Caki2 (cell line): ENCODE measurements at places on chromosomes 5 and 9. TPM values are rescaled to one million over a fixed set of nuclear protein-coding genes. Genes with fewer than 3 reads are reported as not detected.

TMEM252 gene
- not detected in 2 replicates for total RNA-seq

- DNase-seq, result no peak
Observed at GRCh38 chr9:27398982-27399653, 102.2 kb upstream of the EQTN start.

DNA sequence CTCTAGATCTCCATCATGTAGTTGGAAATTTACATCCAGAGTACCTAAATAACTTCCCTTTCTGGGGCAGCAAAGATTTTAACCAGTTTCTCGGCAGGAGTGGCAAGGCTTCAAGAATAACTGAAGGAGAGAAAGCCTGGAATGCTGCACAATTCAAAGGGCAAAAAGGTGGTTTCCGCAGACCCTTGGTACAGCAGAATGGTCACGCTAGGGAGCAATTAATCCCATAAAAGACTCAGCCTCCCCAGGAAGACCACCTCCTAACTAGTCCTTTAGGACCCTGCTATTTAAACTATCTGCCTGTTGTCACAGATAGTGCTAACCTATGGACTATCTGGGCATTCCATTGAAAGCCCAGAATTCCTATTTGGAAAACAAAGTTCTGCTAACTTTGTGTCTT, 3.6 kb downstream of the HTR1A start:
- no peak for DNase-seq

C5orf22 gene
- total RNA-seq, result 0.64 and 2.2 TPM in 2 replicates

GRCh38 chr9:99497641-99498040, 275.6 kb downstream of the SEC61B start:
- DNase-seq, result no peak

DNA sequence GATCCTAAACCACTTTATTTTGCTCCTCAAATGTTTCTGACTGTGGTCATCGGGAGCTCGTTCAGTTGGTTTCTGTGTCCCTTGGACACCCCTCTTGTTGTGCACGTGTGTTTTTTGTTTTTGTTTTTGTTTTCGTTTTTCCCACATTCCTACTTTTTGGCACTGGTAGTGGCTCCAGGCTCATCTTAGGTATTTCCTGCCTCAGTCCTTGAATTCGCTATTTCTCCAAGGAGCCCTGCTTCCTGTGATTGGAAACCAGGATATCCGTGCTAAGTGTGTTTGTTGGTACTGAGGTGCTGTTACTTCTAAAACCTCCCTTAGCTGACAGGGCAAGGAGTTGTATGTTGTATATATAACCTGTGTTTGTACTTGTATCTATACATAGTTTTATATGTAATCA, 5.9 kb downstream of the HMCN2 start:
- no peak for DNase-seq

GRCh38 chr9:116935149-116935897, 248.2 kb downstream of the TRIM32 start:
- DNase-seq, result no peak
